ENCODE measurements at places on chromosomes 1 and 21.
A peak's percentile ranks its signal among the peaks of the same experiment; 100 is the strongest.

DNA sequence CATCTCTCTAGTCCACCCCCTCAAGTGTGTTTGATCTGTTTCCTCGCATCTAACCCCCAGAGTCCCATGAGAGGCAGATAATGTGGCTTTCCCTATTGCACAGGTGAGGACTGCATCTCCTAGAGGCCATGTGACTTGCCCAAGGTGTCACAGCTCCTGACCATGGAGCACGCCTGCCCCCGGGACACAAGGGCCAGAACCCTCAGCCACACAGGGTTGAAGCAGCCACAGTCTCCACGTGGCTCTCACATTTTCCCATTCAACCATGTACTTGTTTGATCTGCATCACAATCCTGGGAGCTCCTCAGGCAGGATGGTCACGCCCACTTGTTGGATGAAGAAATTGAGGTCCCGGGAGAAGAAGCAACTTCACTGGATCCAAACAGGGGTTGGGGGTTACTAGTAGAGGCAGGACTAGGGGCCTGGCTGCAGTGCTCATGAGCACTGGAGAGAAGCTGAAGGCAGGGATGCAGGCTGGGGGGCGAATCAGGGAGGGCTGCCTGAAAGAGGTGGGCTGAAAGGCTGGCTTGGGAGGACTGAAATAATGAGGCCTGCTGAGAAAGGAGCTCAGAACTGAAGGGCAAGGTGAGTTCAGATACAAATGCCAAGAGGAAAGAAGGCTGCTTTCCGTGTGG, 207.9 kb downstream of the PTPRU start:
- DNase-seq, result no peak

GRCh38 chr1:7127322-7128075, 342.2 kb downstream of the CAMTA1 start:
- DNase-seq, result peak; percentile 14

- no peak for DNase-seq
Observed at GRCh38 chr1:18479454-18479853, 1.3 kb upstream of the KLHDC7A start.

GRCh38 chr1:161207173-161207572, 5.0 kb downstream of the NDUFS2 start:
- DNase-seq, result peak; percentile 95

- no peak for DNase-seq
Observed at GRCh38 chr1:34212673-34213072, 36.0 kb downstream of the C1orf94 start.

GRCh38 chr1:56139836-56140235, 439.5 kb downstream of the PLPP3 start:
- no peak for DNase-seq

DNA sequence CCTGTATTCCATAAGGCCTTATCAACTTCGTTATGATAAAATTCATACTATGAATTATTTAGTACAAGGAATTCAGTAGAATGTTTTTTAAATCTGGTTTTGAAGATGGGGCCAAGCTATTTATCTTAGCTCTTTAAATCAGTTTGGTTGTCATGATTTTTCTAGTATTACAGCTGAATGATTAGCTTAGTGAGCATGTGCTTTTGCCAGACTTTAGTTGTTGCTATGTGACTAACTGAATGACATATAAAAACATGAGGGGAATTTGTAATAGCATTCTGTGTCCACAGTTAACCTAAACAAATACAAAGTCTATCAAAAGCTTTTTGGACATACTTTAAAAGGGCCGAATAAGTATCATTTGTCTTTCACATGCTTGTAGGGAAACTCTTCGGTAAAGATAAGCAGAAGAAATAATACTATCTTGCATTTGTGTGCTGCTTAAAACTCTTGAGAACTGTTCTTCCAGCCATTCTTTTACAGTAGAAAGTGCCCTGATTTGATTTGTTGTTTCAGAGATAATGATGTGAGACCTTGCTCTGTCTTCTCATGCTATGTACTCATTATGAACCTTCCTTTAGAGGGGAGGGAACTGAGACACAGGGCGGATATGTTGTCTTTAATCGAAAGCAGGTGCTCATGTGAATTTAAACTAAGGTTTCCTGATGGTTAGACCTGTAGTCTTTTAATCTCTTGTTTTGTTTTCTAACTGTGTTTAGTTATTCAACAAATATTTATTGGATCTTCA, 18.8 kb downstream of the NEK7 start:
- peak; percentile 54 for DNase-seq

DNA sequence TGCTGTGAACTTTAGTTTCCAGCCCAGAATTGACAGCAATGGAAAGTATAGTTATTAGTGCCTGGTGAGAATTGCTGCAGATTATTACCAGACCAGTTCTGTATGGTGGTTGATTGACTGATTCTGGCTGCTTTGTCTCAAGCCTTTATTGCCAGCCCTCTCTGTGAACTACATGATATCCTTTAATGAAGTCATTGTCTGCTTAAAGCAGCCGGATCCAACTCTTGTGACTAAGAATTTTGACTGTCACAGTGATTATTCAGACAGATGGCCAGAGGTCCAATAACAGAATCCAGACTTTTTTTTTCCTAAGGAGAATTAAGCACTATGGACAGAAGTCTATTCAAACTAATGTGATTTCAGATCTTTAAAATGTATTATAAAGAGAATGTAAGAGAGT, 1548.6 kb upstream of the B3GALT2 start:
- DNase-seq, result no peak

DNA sequence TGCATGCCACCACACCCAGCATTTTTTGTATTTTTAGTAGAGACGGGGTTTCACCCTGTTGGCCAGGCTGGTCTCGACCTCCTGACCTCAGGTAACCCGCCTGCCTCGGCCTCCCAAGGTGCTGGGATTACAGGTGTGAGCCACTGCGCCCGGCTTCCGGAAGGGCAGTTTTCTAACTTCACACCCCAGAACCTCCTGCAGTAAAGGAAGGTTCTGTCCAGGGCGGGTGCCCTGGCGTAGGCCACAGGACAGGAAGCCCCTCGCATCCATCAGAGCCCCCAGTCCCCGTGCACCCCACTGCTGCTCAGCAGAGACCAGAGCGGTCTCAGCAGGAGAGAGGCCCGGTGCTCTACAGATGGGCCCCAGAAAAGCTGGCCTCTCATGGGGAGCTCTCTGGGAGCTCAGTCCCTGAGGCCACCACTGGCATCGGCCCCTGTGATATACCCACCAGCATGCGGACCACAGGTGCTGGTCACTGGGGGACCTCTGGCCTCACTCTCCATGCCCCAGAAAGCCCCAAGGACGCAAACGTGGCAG, 4.1 kb upstream of the DNMT3L start:
- no peak for DNase-seq

DNA sequence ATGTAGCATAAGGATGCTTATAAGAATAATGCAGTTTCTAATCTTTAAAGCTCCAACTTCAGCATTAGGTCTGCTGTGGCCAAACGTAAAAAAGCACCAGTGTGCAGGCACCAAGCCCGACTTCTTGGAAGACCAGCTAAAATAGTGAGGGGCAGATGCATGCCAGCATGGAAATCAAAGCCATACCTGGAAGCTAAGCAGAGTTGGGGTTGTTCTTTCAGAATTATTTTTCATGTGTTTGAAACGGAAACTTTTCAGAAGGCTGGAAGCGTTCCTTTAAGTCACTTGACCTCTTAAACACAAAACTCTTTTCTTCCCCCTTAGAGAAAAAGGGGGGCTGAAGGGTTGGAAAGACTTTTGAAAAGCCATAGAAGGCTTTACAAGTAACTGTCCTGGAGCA, 329.2 kb upstream of the C1orf87 start:
- DNase-seq, result no peak

- DNase-seq, result no peak
Observed at GRCh38 chr1:204299814-204300365, 59.8 kb downstream of the PLEKHA6 start.

- DNase-seq, result no peak
Observed at GRCh38 chr1:41698916-41699860, 214.7 kb upstream of the EDN2 start.

GRCh38 chr1:161153176-161153575, 602 bp upstream of the UFC1 start:
- no peak for DNase-seq

- DNase-seq, result no peak
Observed at GRCh38 chr1:172704001-172704400, 45.1 kb downstream of the FASLG start.

GRCh38 chr1:39076127-39076798, 50.1 kb downstream of the NDUFS5 start:
- DNase-seq, result peak; percentile 92

DNA sequence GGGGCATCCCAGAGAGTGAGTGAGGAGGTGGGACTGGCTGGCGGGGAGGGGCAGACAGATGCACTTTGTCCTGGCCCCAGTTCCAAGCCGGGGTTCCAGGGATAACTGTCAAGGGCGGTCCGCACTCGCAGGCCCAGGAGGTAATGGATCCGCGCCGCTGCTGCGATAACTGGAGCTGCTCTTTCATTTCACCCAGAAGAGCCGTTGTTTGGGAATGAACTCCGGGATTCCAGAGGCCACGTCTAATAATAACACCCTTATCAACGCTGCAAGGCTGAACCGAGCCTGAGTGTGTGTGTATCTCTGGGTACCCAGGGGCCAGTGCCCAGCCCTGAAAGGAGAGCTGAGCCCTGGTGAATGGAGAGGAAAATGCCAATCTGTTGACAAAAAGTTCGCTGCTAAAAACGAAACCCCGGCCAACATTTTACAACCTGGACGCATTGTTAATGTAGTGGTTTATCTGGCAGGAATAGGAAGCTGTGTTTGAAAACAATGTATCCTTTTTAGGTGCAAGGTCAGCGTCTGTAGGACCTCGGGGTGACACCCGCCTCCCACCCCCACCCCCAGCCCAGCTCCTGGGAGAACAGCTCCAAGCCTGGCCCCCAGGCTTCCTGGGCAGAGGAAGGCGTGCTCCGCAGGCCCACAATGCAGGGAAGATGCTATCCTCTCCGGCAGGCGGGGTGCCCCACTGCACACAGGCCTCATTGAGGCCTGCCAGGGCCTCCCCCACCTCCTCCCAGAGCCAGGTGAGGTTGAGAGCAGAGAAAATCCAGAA, 119.7 kb downstream of the PROX1 start:
- peak; percentile 44 for DNase-seq

GRCh38 chr1:223708651-223709268, 3.6 kb upstream of the CAPN2 start:
- no peak for DNase-seq

Measured in cardiac fibroblast (primary cell).